B cell (primary cell): ENCODE measurements at places on chromosomes 5 and 9.

DNA sequence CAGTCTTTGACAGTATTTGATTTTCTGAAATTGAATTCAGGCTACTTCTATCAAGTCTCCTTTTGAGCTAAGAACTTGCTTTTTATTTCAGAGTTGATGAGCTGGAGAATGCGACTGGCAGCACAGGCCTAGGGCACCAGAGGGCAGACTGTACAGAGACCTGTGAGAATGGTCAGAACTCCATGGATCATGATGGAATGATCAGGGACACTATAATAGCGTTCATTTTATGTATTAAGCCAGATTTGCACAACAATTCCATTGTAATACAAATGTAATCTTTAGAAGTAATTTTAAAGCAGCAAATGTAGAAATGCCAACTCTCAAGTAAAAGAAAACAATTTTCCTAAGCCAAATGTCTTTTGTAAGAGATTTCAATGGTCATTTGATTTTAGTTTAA lies 902.4 kb downstream of the NR2F1-AS1 start:
- H3K4me1 ChIP-seq: no peaks in the 10 kb centered on the region
- H3K4me3 ChIP-seq: no peak overlapping the region
- no peak for DNase-seq
- H3K27me3 ChIP-seq: no peaks in the 10 kb centered on the region

GRCh38 chr5:153439130-153439529 lies 51.3 kb upstream of the GRIA1 start:
- no peaks in the 10 kb centered on the region for H3K27me3 ChIP-seq
- H3K36me3 ChIP-seq: no peaks in the 10 kb centered on the region
- H3K4me3 ChIP-seq: no peak overlapping the region
- no peak for DNase-seq
- no peak overlapping the region for H3K27ac ChIP-seq

- H3K4me3 ChIP-seq: no peak overlapping the region
- DNase-seq: no peak
- H3K36me3 ChIP-seq: no peaks in the 10 kb centered on the region
- no peak overlapping the region for H3K27ac ChIP-seq
- H3K4me1 ChIP-seq: no peaks in the 10 kb centered on the region
Observed at GRCh38 chr5:168184103-168184502, 107.3 kb upstream of the WWC1 start.

DNA sequence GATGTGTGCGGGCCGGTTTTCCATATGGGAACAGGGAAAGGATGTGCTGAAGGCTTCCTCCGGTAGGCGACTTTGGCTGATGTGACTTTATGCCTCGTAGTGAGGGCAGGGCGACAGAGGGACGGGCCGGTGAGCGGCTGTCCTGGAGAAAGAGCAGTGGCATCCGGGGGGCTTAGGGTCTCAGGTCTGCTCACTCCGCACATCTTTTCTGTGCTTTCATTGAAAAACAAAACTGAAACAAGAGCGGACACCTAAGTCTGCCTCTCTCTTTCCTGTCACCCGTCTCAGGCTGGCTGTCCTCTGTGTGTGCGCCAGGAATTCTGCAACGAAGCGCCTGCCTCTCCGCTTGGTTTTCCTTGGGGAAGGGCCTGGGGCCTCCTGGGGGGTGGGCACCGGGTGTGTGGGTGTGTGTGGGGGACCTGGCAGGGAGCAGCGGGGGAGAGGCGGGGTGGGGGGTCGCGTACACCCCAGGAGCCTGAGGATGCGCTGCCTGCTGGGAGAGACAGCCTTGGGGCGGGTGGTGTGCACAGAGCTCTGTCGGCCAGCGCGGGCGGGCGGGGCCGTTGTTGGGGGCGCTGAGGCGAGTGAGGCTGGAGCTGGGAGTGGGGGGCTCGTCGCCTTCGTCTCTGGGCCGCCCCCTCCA lies 580 bp upstream of the PRRX2 start:
- H3K27me3 ChIP-seq: peaks cover 30% of the 10 kb centered on the region
- no peak overlapping the region for H3K27ac ChIP-seq
- peak; percentile 22 for DNase-seq
- H3K4me3 ChIP-seq: peak overlapping the region; percentile 38

GRCh38 chr5:131524431-131524830 lies 110.6 kb downstream of the RAPGEF6 start:
- H3K27ac ChIP-seq: no peak overlapping the region
- no peaks in the 10 kb centered on the region for H3K27me3 ChIP-seq
- peaks cover 10% of the 10 kb centered on the region for H3K36me3 ChIP-seq

DNA sequence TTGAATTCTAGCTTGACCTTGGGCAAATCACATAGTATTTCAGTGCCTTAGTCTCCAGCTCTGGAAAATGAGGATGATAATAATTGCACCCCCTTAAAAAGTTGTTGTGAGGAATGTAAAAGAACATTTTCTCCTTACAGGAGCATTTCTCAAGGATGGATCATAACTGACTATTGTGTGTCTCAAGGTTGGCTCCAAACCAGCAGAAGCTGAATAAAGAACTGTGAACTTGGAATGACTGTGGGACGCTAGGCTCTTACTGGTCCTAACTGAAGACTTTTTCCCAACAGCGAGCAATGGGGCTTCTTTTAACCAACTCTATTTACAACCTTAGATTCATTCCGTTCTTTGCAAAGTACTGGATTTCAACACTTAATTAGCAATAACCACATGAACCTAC lies 26.2 kb upstream of the GLRX start:
- no peak overlapping the region for H3K27ac ChIP-seq
- no peak overlapping the region for H3K4me3 ChIP-seq
- no peaks in the 10 kb centered on the region for H3K4me1 ChIP-seq

DNA sequence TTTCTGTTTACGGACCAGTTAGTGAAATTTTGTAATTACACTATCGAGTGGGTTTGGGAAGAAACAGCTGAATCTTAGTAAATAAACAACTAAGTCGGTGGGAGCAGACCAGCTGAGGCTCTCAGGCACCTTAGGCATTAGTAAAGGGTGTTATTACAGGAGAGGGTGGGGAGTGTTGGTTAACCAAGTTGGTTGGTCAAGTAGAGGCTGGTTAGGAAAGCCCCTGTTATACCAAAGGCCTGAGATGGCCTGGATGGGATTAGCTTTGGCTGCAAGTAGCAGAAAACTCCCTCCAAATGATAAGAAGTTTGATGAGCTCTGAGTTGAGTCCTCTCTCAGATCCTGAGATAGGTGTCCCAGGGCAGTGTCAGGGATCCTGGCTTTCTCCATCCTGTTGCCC lies 81.3 kb downstream of the PPARGC1B start:
- H3K4me3 ChIP-seq: no peak overlapping the region
- no peaks in the 10 kb centered on the region for H3K4me1 ChIP-seq
- no peaks in the 10 kb centered on the region for H3K36me3 ChIP-seq
- DNase-seq: no peak
- no peaks in the 10 kb centered on the region for H3K27me3 ChIP-seq

GRCh38 chr9:96655198-96655851 lies at the start of gene PRXL2C:
TSS of gene PRXL2C (minus strand) at chr9:96655317. CDS start at chr9:96655281, 36 bp downstream.
- peak; percentile 85 for DNase-seq
- peak within 1 kb of the TSS; percentile 59 for H3K4me3 ChIP-seq
- H3K27me3 ChIP-seq: no peaks in the 10 kb centered on the region
- no peaks in the 10 kb centered on the region for H3K36me3 ChIP-seq

GRCh38 chr9:121717141-121717991 lies 65.9 kb downstream of the DAB2IP start:
- H3K4me3 ChIP-seq: no peak overlapping the region
- no peaks in the 10 kb centered on the region for H3K36me3 ChIP-seq
- H3K27ac ChIP-seq: no peak overlapping the region
- no peaks in the 10 kb centered on the region for H3K27me3 ChIP-seq

- DNase-seq: peak; percentile 39
- no peak overlapping the region for H3K4me3 ChIP-seq
- H3K36me3 ChIP-seq: no peaks in the 10 kb centered on the region
- peaks cover 31% of the 10 kb centered on the region for H3K4me1 ChIP-seq
Observed at GRCh38 chr9:124254261-124254682, 3.5 kb upstream of the NEK6 start.

DNA sequence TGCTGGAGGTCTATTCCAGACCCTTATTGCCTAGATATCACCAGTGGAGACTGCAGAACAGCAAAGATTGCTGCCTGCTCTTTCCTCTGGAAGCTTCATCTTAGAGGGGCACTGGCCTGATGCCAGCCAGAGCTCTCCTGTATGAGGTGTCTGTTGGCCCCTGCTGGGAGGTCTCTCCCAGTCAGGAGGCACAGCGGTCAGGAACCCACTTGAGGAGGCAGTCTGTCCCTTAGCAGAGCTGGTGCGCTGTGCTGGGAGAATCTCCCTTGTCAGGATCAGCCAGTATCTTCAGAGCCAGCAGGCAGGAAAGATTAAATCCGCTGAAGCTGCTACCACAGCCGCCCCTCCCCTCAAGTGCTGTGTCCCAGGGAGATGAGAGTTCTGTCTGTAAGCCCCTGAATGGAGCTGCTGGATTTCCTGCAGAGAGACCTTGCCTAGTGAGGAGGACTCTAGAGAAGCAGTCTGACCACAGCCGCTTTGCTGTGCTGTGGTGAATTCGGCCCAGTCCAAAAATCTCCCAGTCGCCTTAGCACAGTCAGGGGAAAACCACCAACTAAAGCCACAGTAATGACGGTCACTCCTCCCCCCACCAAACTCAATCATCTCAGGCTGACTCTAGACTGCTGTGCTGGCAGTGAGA lies 124.1 kb downstream of the JAKMIP2 start:
- H3K27ac ChIP-seq: no peak overlapping the region
- no peaks in the 10 kb centered on the region for H3K36me3 ChIP-seq
- H3K4me1 ChIP-seq: no peaks in the 10 kb centered on the region
- no peak for DNase-seq

GRCh38 chr5:145681216-145681615 lies 153.9 kb downstream of the PRELID2 start:
- no peaks in the 10 kb centered on the region for H3K27me3 ChIP-seq
- no peaks in the 10 kb centered on the region for H3K36me3 ChIP-seq
- DNase-seq: no peak
- no peak overlapping the region for H3K27ac ChIP-seq
- no peak overlapping the region for H3K4me3 ChIP-seq

- no peak for DNase-seq
- no peak overlapping the region for H3K4me3 ChIP-seq
- H3K27ac ChIP-seq: no peak overlapping the region
- no peaks in the 10 kb centered on the region for H3K36me3 ChIP-seq
- no peaks in the 10 kb centered on the region for H3K27me3 ChIP-seq
Observed at GRCh38 chr9:107557236-107557990, 67.8 kb upstream of the KLF4 start.

GRCh38 chr9:109181284-109181683 lies 14.2 kb upstream of the FRRS1L start:
- no peak for DNase-seq
- H3K27ac ChIP-seq: no peak overlapping the region
- no peak overlapping the region for H3K4me3 ChIP-seq
- H3K4me1 ChIP-seq: no peaks in the 10 kb centered on the region
- H3K36me3 ChIP-seq: no peaks in the 10 kb centered on the region

DNA sequence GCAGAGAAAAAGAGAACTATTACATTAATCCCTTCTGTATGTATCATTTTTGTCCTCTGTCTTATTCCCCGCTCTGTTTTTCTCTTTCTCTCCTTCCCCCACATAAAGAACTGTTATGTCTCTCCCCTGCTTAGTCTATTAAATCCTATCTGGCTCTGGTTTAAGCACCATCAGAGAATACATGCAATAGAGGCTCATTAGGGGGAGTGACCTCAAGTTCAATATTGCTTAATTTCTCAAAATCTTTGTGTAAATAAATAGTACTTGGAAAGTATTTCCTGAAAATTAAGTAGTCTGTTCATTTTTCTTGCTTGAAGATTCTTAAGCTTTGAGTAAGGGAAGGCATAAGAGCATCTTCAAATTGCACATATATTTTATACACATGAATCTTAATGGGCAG lies 41.2 kb upstream of the FAM174A start:
- H3K4me3 ChIP-seq: no peak overlapping the region
- H3K27ac ChIP-seq: no peak overlapping the region
- no peak for DNase-seq
- no peaks in the 10 kb centered on the region for H3K4me1 ChIP-seq
- no peaks in the 10 kb centered on the region for H3K36me3 ChIP-seq

DNA sequence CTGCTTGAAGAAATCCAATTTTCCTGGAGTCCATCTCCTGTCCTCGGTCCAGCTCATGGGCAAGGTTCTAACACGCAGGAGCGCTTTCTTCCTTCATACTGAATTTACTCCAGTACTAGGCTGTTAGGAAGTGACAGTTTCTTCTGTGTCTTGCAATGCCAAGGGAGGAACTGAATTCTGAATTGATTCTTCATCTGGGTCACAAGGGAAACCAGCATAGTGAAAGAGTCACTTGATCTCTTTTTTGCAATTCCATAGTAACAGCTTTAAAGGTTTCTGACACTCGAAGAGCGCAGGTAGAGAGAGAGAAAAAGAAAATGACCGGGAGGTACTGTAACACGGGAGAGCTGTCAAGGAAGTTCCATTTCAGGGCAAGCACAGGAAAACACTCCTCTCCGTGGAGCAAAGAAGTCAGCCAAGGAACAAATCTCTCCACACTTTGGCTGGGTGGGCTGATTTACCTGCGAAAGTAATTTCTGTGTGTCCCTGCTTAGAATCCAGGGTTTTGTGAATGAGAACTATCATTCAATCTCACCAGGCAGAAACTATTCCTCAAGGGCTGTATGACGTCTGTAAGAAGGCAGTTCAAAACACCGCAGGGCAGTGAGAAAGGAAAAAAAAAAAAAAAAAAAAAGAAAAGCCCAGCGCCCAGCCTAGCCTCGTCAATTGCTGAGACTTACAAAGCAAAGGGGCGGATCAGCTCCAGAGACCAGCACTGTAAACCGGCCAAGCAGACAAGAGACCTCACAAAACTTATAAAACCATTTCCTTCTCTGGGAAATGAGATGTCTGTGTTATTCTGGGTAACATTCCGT lies 617.8 kb downstream of the PDE4D start:
- peak overlapping the region; percentile 49 for H3K27ac ChIP-seq
- DNase-seq: peak; percentile 7
- H3K36me3 ChIP-seq: no peaks in the 10 kb centered on the region
- H3K4me3 ChIP-seq: peak overlapping the region; percentile 28
- H3K4me1 ChIP-seq: peaks cover 13% of the 10 kb centered on the region

- no peak overlapping the region for H3K27ac ChIP-seq
- no peaks in the 10 kb centered on the region for H3K36me3 ChIP-seq
- H3K4me3 ChIP-seq: no peak overlapping the region
- H3K4me1 ChIP-seq: no peaks in the 10 kb centered on the region
Observed at GRCh38 chr9:3900673-3901318, 375.0 kb upstream of the RFX3 start.
